ENCODE measurements at places on chromosomes 5 and 9. TPM values are rescaled to one million over a fixed set of nuclear protein-coding genes. Genes with fewer than 3 reads are reported as not detected.

The SHISAL2B gene
- not detected for total RNA-seq

The MARVELD2 gene
- total RNA-seq = 4.4 TPM

The FAM78A gene
- total RNA-seq = 5.3 TPM

The CAMLG gene
- total RNA-seq = 32.4 TPM

The PCDHB11 gene
- 0.16 TPM for total RNA-seq

The APBA1 gene
- 33.0 TPM for total RNA-seq

Measured in bladder microvascular endothelial cell (primary cell).